CD4-positive, alpha-beta T cell (primary cell): ENCODE measurements at places on chromosomes 1 and 21.

- no peak for DNase-seq
- H3K27ac ChIP-seq, result no peak overlapping the region
- H3K4me1 ChIP-seq, result no peaks in the 10 kb centered on the region
Measured at GRCh38 chr1:29524285-29525065, 288.2 kb downstream of the PTPRU start.

- no peak for DNase-seq
- H3K27ac ChIP-seq, result no peak overlapping the region
- no peak overlapping the region for H3K4me3 ChIP-seq
- no peaks in the 10 kb centered on the region for H3K27me3 ChIP-seq
- no peaks in the 10 kb centered on the region for H3K36me3 ChIP-seq
- peaks cover 21% of the 10 kb centered on the region for H3K4me1 ChIP-seq
Measured at GRCh38 chr1:193545171-193545570, 358.8 kb upstream of the B3GALT2 start.

- DNase-seq, result no peak
- H3K4me1 ChIP-seq, result peaks cover 46% of the 10 kb centered on the region
- H3K36me3 ChIP-seq, result no peaks in the 10 kb centered on the region
- H3K27ac ChIP-seq, result no peak overlapping the region
- no peak overlapping the region for H3K4me3 ChIP-seq
Measured at GRCh38 chr1:12135612-12136011, 31.2 kb upstream of the TNFRSF1B start.

- H3K36me3 ChIP-seq, result peaks cover 64% of the 10 kb centered on the region
- no peak overlapping the region for H3K4me3 ChIP-seq
- no peak for DNase-seq
- H3K27me3 ChIP-seq, result no peaks in the 10 kb centered on the region
- H3K4me1 ChIP-seq, result peaks cover 3% of the 10 kb centered on the region
Measured at GRCh38 chr1:205610036-205610435, 21.8 kb downstream of the ELK4 start.

GRCh38 chr1:21550097-21550496 lies 40.9 kb downstream of the ALPL start:
- DNase-seq, result no peak
- H3K4me1 ChIP-seq, result no peaks in the 10 kb centered on the region
- H3K27me3 ChIP-seq, result no peaks in the 10 kb centered on the region
- H3K4me3 ChIP-seq, result no peak overlapping the region

- no peak overlapping the region for H3K4me3 ChIP-seq
- H3K36me3 ChIP-seq, result no peaks in the 10 kb centered on the region
- no peaks in the 10 kb centered on the region for H3K27me3 ChIP-seq
Measured at GRCh38 chr1:58890609-58891008, 106.8 kb upstream of the JUN start.
